Endothelial cell of umbilical vein (primary cell): ENCODE measurements at places on chromosomes 5 and 9. TPM values are rescaled to one million over a fixed set of nuclear protein-coding genes. Genes with fewer than 3 reads are reported as not detected.

DNA sequence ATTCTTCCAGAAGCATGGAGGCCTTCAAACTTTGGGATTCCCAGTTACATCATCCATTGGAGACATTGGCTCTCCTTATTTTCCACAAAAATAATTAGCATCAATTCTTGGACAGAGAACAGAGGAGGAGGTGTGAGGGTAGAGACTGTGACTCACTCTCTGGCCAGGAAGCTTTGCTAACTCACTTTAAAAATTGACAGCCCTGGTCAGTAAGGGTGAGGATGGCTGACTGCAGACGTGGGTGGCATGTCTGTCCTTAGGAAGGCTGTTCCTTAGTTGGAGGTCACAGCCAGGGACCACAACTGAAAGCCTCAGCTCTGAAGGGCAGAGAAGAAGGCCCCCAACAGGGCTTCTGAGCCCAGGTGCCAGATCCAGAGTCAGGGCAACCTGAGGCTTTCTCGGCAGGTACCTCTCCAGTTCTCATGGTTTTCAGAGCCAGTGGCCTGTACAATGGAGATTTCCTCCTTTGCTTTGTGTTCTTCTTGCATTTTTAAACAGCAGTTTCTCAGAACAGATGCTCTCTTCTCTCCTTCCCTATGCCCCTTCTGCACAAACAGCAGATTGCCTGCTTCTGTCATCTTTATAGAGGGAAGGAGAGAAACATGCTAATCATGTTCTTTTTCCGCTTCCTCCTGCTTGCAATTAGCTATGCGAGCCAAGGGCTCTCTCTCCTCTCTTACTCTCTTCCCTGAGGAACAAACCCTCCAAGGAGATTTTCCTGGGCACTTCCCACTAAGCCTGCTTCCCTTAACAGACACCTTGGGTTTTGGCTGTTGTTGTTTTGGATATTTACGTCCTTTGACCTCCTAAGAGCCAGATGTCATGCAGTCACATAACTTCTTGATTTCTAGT, 92.5 kb upstream of the ZNF366 start:
- peaks cover 78% of the 10 kb centered on the region for H3K4me1 ChIP-seq
- H3K27me3 ChIP-seq, result no peaks in the 10 kb centered on the region
- H3K4me3 ChIP-seq, result no peak overlapping the region
- H3K27ac ChIP-seq, result peak overlapping the region; percentile 88

GRCh38 chr5:135010502-135011354, 23.3 kb downstream of the PITX1 start:
- H3K27me3 ChIP-seq, result no peaks in the 10 kb centered on the region
- H3K4me1 ChIP-seq, result no peaks in the 10 kb centered on the region
- no peaks in the 10 kb centered on the region for H3K36me3 ChIP-seq

GRCh38 chr5:36147681-36148080, 4.0 kb downstream of the LMBRD2 start:
- no peaks in the 10 kb centered on the region for H3K36me3 ChIP-seq
- H3K27me3 ChIP-seq, result no peaks in the 10 kb centered on the region
- peak; percentile 25 for DNase-seq
- peaks cover 10% of the 10 kb centered on the region for H3K4me1 ChIP-seq
- peak overlapping the region; percentile 25 for H3K27ac ChIP-seq

Gene AGXT2
- not detected in 2 replicates for total RNA-seq

GRCh38 chr5:142323480-142324135, 1.2 kb downstream of the SPRY4 start:
- no peaks in the 10 kb centered on the region for H3K36me3 ChIP-seq
- peak overlapping the region; percentile 88 for H3K27ac ChIP-seq
- peak overlapping the region; percentile 81 for H3K4me3 ChIP-seq
- H3K4me1 ChIP-seq, result peaks cover 61% of the 10 kb centered on the region
- DNase-seq, result no peak

Gene HTR4
- not detected in 2 replicates for total RNA-seq

DNA sequence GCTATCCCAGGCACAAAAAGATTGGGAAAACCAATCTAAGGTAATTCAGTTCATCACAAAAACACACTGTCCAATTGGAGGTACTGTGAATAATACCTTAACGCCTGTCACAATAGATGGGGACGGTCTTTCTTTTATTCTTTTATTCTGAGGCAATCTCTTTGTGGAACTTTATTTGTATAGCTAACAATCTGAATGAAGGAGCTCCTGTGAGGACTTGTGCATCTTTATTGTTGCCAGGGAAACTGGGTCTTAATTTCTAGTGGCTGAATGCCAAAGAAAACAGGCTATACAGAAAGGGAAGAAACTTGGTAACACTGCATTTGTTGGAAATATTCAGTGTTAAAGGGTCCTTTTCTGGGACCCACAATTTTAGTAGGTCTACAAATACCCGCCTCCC, 546.9 kb upstream of the C9orf72 start:
- peaks cover 5% of the 10 kb centered on the region for H3K4me1 ChIP-seq
- H3K27ac ChIP-seq, result no peak overlapping the region
- peak; percentile 53 for DNase-seq
- no peak overlapping the region for H3K4me3 ChIP-seq
- H3K36me3 ChIP-seq, result no peaks in the 10 kb centered on the region
- H3K27me3 ChIP-seq, result no peaks in the 10 kb centered on the region

GRCh38 chr5:82799361-82800077, 277.7 kb downstream of the TMEM167A start:
- no peak for DNase-seq
- no peak overlapping the region for H3K27ac ChIP-seq
- no peaks in the 10 kb centered on the region for H3K36me3 ChIP-seq
- H3K4me1 ChIP-seq, result no peaks in the 10 kb centered on the region
- peaks cover 10% of the 10 kb centered on the region for H3K27me3 ChIP-seq

- DNase-seq, result no peak
- H3K36me3 ChIP-seq, result no peaks in the 10 kb centered on the region
- H3K27ac ChIP-seq, result no peak overlapping the region
- no peaks in the 10 kb centered on the region for H3K4me1 ChIP-seq
- no peak overlapping the region for H3K4me3 ChIP-seq
These were observed 266.0 kb upstream of the ZNF462 start for GRCh38 chr9:106596984-106597383.

Gene ISL1
- 0.53 and 1.1 TPM in 2 replicates for total RNA-seq

Gene RANBP17
- total RNA-seq, result 13.6 and 17.1 TPM in 2 replicates

DNA sequence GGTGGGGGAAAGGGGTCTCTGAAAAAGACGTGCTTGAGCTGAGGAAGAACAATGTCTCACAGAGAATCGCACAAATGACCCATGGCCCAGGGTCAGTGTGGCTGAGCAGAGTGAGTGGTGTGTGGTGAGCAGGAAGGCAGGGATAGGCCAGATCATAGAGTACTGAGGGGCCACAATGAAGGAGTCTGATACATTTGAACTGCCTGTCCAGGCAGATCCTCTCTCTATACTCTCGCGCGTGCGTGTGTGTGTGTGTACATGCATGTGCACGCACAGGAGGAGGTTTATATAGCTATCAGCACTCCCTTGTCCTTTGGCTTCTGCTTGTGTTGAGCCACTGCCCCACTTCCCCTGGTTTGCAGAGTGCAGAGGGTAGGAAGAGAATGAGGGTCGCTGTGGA, 294.0 kb downstream of the ZNF608 start:
- no peak overlapping the region for H3K4me3 ChIP-seq
- no peaks in the 10 kb centered on the region for H3K36me3 ChIP-seq
- H3K4me1 ChIP-seq, result no peaks in the 10 kb centered on the region
- H3K27me3 ChIP-seq, result no peaks in the 10 kb centered on the region
- no peak for DNase-seq

Gene PCDHGB4
- total RNA-seq, result 4.4 and 6.5 TPM in 2 replicates

- no peak overlapping the region for H3K4me3 ChIP-seq
- DNase-seq, result no peak
- no peaks in the 10 kb centered on the region for H3K27me3 ChIP-seq
- no peaks in the 10 kb centered on the region for H3K36me3 ChIP-seq
- H3K27ac ChIP-seq, result no peak overlapping the region
- no peaks in the 10 kb centered on the region for H3K4me1 ChIP-seq
These were observed 113.6 kb upstream of the ADRA1B start for GRCh38 chr5:159802661-159803060.

GRCh38 chr5:97089149-97089801, 53.1 kb downstream of the LIX1 start:
- no peak overlapping the region for H3K4me3 ChIP-seq
- peaks cover 17% of the 10 kb centered on the region for H3K27me3 ChIP-seq
- H3K36me3 ChIP-seq, result no peaks in the 10 kb centered on the region
- no peak for DNase-seq
- H3K4me1 ChIP-seq, result no peaks in the 10 kb centered on the region
- H3K27ac ChIP-seq, result no peak overlapping the region

DNA sequence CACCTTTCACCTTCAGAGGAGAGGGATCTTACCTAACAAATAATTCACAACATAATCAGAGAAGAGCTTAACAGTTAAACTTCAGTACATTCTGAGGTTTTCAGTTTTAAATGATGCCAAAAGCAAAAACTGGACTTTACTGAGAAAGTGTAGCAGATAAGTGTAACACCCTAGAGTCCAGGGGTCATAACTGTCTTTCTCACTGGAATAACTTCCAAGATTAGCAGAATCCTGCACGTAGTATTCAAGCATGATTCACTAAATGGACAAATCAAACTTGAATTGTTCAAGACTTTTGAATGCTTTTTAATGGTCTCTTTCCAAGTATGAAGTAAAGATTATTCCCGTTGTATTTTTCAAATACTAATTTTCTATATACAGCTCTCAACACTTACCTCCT, 180.1 kb upstream of the NREP start:
- no peaks in the 10 kb centered on the region for H3K36me3 ChIP-seq
- no peak overlapping the region for H3K4me3 ChIP-seq
- H3K27ac ChIP-seq, result no peak overlapping the region
- no peak for DNase-seq
- H3K4me1 ChIP-seq, result no peaks in the 10 kb centered on the region
- no peaks in the 10 kb centered on the region for H3K27me3 ChIP-seq

- no peak for DNase-seq
- H3K36me3 ChIP-seq, result no peaks in the 10 kb centered on the region
These were observed 107.3 kb downstream of the VPS13A start for GRCh38 chr9:77284616-77285015.

Gene MARCHF3
- total RNA-seq, result 31.7 and 31.9 TPM in 2 replicates

Gene PCDHB7
- 0.27 and 0.48 TPM in 2 replicates for total RNA-seq

GRCh38 chr5:132677682-132678400, 4.1 kb downstream of the IL4 start:
- no peak overlapping the region for H3K4me3 ChIP-seq
- no peak for DNase-seq
- H3K27ac ChIP-seq, result no peak overlapping the region
- no peaks in the 10 kb centered on the region for H3K36me3 ChIP-seq
- peaks cover 13% of the 10 kb centered on the region for H3K4me1 ChIP-seq

DNA sequence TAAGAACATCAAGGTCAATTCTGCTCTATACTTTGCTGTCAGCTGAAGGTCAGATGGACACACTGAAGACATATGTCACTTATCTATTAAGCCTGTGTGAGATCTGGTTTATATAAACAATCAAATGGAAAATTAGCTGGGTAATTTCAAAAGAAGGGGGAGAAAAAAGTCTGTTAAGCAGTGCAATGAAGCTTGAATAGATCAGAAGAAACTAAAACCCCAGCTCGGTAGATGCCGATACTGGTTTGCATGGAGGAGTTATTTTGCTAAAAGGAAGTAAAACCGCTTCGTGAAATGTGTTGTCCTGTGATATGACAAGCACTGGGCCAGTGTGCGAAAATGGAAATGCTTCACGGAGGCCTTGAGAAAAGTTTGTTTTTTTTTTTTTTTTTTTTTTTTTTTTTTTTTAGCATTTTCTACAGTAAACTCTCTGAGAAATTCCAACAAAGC, 148.8 kb downstream of the MEF2C start:
- peak; percentile 66 for DNase-seq
- peak overlapping the region; percentile 40 for H3K27ac ChIP-seq
- no peaks in the 10 kb centered on the region for H3K36me3 ChIP-seq
- peaks cover 14% of the 10 kb centered on the region for H3K4me1 ChIP-seq
- no peaks in the 10 kb centered on the region for H3K27me3 ChIP-seq
- H3K4me3 ChIP-seq, result no peak overlapping the region

- peaks cover 11% of the 10 kb centered on the region for H3K4me1 ChIP-seq
- H3K36me3 ChIP-seq, result no peaks in the 10 kb centered on the region
- no peak overlapping the region for H3K4me3 ChIP-seq
- DNase-seq, result no peak
- no peaks in the 10 kb centered on the region for H3K27me3 ChIP-seq
These were observed 93.5 kb downstream of the RGS3 start for GRCh38 chr9:113556877-113557593.

DNA sequence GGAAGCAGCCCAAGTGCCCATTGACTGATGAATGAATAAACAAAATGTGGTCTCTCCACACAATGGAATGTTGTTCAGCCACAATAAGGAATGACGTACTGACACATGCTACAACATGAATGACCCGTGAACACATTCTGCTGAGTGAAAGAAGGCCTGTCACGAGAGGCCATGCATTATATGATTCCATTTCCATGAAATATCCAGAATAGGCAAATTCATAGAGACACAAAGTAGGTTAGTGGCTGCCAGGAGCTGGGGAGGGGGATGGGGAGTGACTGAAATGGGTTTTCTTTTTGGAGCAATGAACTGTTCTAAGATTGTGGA, 41.4 kb downstream of the BICD2 start:
- H3K27ac ChIP-seq, result no peak overlapping the region
- no peak overlapping the region for H3K4me3 ChIP-seq
- no peak for DNase-seq

Gene PTPN3
- not detected in 2 replicates for total RNA-seq

DNA sequence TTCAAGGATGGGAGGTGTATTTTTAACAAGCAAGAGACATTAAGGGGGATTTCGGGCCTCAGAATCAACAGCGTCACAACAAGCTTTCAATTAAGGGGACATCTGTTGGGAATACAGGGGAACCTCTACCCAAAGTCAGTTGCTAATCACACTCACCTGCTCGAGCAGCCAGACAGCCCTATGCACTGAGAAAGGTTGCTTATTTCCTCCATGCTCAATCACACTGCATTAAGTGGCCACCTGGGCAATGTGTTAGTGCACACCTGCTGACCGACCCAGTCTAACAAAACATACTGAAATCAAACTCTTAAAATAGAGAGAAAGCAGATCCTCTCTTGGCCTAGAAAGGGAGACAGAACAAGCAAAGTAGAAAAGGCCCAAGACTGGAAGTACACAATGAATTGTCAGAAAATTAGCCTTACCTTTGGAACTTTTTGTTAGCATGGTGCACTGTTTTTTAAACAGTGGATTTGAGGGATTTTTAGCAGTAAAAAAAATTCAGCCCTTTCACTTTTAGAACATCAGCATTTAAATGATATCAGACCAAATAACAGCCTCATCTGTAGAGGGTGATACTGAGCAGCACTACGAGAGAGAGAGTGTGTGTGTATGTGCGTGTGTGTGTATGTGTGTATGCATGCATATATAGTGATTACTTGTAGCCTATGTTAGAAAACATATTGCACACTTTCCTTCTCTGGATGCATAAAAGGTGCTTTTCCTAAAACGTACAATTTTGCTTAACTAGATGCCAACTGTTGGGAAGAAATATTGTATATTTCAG, 1118.6 kb upstream of the DMAC1 start:
- no peak for DNase-seq
- H3K27me3 ChIP-seq, result no peaks in the 10 kb centered on the region
- H3K4me1 ChIP-seq, result no peaks in the 10 kb centered on the region
- no peak overlapping the region for H3K27ac ChIP-seq
- H3K36me3 ChIP-seq, result no peaks in the 10 kb centered on the region
